RWPE2 (cell line): ENCODE measurements at places on chromosomes 4 and X.

DNA sequence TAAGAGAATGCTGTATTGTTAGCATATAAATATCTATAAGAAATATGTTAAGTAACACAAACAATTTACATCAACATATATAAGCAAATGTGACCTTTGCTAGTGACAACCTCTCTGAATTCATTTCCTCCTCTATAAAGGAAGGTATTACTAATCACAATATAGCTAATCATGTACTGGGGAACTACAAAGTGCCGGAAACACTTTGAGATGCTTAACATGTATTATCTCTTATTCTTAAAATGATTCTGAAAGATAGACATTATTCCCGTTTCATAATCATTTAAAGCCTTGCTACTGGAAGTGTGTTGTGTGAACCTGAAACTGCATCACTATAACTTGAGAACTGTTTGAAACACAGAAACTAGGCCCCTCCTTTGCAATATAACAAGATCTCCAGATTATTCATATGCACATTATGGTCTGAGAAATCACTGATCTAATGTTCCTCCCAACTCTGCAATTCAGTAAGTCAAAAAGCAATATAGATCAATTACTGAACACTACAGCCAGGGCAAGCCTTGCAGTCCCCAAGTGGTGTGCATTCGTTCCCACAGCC lies 54.0 kb downstream of the KLHL8 start:
- no peak for DNase-seq

GRCh38 chr4:53307819-53308780 lies 57.8 kb downstream of the SCFD2 start:
- DNase-seq, result no peak

- DNase-seq, result no peak
Measured at GRCh38 chr4:47835494-47835893, 2.4 kb downstream of the CORIN start.

- DNase-seq, result no peak
Measured at GRCh38 chrX:36957425-36958328, 50.5 kb upstream of the FAM47C start.

- no peak for DNase-seq
Measured at GRCh38 chr4:94491322-94491721, 39.6 kb downstream of the PDLIM5 start.

GRCh38 chr4:141448490-141448889 lies 187.9 kb upstream of the IL15 start:
- no peak for DNase-seq

DNA sequence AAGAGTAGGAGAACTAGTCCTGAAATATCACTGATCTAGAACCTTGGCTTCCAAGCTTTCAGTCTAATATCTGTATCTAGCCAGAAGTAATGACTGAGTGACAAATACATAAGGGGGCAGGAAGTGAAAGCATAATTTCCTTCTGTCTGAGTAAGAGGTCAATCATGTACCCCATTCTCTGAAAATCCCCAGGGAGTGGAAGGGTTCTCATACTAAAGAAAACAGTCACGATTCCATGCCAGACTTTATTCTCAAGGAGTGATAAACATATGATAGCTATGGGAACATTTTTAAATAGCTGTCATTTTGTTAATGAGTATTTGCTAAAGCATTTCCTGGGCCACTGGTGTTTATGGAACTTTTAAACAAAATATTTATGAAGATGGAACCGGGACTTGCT lies 308.5 kb downstream of the ARHGAP24 start:
- no peak for DNase-seq

- DNase-seq, result no peak
Measured at GRCh38 chr4:114472269-114473032, 126.2 kb upstream of the UGT8 start.

DNA sequence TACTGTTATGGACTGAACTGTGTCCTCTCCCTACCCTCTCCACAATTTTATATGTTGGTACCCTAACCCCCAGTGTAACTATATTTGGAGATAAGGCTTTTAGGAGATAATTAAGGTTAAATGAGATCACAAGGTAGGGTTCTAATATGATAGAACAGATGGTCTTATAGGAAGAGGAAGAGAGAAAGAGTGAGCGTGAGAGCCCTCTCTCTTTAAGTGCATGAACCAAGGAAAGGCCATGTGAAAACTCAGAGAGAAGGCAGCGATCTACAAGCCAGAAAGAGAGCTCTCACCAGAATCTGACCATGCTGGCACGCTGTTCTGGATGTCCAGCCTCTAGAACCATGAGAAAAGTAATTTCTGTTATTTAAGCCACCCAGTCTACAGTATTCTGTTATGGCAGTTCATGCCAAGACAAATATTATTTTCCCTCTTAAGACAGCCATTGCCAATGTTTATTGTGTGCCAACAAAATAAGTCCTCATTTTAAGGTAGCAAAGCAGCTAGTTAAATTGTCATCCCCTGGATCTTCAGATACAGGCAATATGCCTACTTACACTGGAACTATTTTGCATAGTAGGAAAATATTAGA lies 336.2 kb downstream of the MID1IP1 start:
- no peak for DNase-seq

- DNase-seq, result no peak
Measured at GRCh38 chr4:11051181-11051580, 366.6 kb upstream of the CLNK start.

DNA sequence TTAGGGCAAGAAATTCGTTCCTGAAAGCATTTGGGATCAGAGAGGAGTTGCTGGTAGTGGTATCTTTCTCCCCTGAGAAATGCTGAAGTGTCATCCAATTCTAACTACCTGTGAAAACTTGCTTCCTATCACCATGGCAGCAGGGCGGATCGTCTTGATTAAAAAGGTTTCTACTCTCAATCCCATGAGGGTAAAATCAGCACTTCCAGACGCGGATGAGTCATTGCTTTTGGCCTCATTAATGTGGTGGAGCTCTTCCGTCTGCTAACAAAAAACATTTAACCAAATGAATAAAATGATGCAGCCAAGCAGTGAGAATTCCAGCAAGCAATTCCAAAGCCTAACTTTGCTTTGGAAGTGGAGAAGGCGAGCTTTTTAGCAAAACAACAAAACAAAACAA lies 325.6 kb downstream of the CAMK2D start:
- DNase-seq, result peak; percentile 66

DNA sequence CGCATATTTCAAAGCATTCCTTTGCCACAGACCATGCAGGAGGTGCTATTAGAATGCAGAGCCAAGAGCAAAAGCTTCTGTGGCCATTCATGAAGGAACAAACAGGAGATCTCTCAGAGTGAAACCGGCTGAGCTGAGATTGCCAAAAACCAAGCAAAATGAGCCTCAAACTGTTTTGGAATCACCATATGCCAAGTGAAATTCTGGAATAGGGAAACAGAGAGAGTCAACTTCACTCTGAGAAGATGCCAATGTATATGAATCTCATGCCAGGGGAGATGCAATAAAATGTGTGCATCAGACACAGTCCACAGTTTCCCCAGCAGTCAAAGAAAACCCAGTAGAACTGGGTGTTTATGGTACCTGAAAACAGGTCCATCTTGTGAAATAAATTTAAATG lies 42.3 kb downstream of the SRPX start:
- no peak for DNase-seq

- no peak for DNase-seq
Measured at GRCh38 chr4:80492761-80493160, 157.2 kb downstream of the CFAP299 start.

DNA sequence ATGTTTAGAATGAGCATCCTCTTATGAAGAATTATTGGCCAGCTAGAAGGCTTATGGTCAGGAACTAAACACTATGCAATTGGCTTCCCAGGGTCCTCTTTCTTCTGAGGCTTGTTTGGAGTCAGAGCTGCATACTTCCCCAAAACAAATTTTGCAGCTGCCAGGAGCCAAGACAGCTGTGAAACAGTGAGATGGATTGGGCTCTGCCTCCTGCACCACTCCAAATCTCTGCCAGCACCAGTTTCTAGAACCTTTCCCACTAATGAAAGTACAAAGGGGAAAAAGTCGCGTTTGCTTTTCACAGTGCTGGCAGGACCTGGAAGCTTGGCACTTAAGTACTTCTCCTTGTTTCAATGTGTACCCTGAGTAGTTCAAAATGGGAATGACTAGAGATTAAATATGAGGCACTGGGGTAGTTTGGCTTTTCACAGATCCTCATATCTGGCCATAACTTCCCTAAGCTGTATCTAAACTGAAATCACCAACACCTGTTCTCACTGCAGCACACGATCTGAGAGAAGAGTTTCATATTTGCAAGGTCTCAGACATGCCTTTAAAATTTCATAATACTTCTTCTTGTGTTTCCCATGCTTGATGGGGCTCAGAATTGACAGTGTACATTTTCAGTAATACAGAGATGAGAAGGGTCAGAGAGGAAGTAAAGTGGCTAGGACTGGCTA lies 20.7 kb upstream of the AR start:
- no peak for DNase-seq

DNA sequence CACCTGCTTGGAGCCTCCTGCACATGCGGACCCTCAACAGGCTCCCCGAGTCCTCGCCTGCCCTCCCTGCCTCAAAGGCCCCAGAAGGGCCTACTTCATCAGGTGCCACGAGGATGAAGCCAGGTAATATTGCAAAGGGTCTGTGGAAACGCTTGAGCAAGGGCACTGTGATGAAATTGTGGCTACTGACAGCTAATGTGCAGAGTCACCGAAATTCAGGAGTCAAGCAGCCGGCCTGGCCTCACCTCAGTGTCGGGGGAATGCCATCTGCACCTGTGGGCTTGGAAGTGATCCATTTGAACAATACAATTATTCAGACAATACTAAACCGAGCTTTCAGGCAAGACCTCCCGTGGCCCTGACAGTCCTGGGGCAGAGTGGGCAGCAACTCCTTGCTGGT lies 3.1 kb upstream of the FGFR3 start:
- DNase-seq, result no peak
